Upper lobe of right lung (tissue), 1 donor: ENCODE measurements at places on chromosomes 16 and 17. TPM values are rescaled to one million over a fixed set of nuclear protein-coding genes. Genes with fewer than 3 reads are reported as not detected.

The CDRT15 gene
- total RNA-seq: not detected

The ABCA9 gene
- total RNA-seq: 11.1 TPM

The ZNF469 gene
- 2.1 TPM for total RNA-seq

The HSF5 gene
- total RNA-seq: 0.20 TPM

The ZNF23 gene
- total RNA-seq: 7.3 TPM

The MAPT gene
- total RNA-seq: 5.1 TPM

The IGSF6 gene
- 88.4 TPM for total RNA-seq

The PABPN1L gene
- total RNA-seq: not detected

The ADAD2 gene
- total RNA-seq: 0.52 TPM

The SLC16A11 gene
- total RNA-seq: 6.8 TPM

The C16orf96 gene
- 0.32 TPM for total RNA-seq

The TAT gene
- total RNA-seq: not detected

The KRTAP16-1 gene
- total RNA-seq: not detected

The TGFB1I1 gene
- total RNA-seq: 49.9 TPM

The SLC5A11 gene
- total RNA-seq: not detected

The C17orf67 gene
- total RNA-seq: 3.8 TPM

The PYDC1 gene
- total RNA-seq: not detected

The LRRC37A gene
- 1.9 TPM for total RNA-seq

The RHBDL3 gene
- 0.41 TPM for total RNA-seq

The WNT3 gene
- total RNA-seq: 3.3 TPM

The SLFN11 gene
- 75.7 TPM for total RNA-seq

The NPIPB13 gene
- total RNA-seq: 19.9 TPM

The TOM1L1 gene
- total RNA-seq: 33.6 TPM

The MYH2 gene
- 1.0 TPM for total RNA-seq

The CPHXL2 gene
- total RNA-seq: not detected

The CNGB1 gene
- not detected for total RNA-seq

The CSH1 gene
- total RNA-seq: not detected

The HBA1 gene
- 241 TPM for total RNA-seq

The KRTAP4-6 gene
- not detected for total RNA-seq

The LDHD gene
- 10.7 TPM for total RNA-seq

The ETV4 gene
- total RNA-seq: 4.0 TPM

The KRT31 gene
- total RNA-seq: not detected

The TOX3 gene
- 3.7 TPM for total RNA-seq

The KRT24 gene
- not detected for total RNA-seq

The AP1G1 gene
- total RNA-seq: 90.0 TPM
